ENCODE measurements at places on chromosomes 11 and 22. TPM values are rescaled to one million over a fixed set of nuclear protein-coding genes. Genes with fewer than 3 reads are reported as not detected.

DNA sequence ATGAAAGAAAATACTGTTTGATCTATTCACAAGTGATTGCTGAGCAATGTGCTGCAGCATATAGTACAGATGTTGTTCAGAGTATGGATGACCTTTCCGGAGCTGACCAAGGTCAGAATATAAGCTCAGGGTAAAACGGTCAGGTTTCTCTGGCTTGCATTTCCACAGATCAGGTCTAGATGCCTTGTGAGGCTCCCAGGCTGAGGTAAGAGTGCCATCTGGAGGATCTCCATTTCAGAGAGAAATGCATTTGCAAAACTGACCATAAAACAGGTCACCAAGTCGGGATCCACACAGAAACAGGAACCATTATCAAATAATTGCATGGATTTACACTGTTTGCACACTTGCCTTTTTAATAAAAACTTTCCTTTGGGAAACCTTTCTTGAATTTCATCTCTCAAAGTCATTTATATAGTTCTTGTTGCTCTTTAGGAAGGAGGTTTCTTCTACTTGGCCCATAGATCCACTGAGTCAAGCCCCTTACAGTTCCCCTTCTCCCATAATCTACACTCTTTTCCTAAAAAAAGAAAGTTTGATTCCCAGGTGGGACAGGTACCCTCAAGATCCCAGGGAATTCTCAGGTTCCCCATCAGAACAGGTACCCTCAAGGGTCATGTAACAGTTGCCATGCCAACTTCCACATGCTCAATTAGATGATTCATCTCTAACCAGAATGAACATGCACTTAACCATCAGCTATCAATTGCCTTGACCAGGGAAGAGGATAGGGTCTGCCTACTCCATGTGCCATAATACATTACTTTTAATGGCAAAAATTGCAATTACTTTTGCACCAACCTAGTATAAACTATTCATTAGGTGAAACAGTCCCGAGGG lies 25.0 kb upstream of the TMPRSS5 start:
- peak; percentile 26 for DNase-seq

DNA sequence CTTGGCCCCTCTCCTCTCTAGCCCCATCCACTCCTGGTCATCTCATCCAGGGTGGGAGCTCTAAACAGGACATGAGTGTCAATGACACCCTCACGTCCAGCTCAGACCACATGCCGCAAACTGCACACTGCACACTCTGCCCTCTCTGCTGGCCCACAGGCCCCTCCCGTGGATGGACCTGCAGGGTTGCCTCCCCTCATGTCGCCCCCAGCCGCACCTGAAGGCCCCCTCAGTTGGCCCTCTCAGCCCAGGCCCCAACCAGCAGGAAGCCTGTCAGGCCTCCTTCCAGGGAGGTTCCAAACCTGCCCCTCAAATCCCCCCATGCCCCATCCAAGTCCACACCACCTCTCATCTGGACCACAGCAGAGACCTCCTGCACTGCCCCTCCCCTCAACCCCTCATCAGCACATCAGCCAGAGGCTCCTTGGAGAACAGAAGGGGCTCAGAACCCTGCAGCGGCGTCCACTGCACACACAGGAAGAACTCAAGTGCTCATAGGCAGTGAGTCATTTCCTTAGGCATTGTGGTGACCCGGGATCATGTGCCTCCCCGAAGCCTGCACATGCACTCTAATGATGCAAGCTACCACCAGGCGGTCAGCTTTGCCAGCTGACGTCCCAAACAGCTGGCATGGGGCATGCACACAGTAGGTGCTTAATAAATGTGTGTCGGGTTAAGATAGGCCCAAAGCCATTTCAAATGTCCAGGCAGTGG lies 12.9 kb upstream of the CDKN1C start:
- DNase-seq = peak; percentile 96

DNA sequence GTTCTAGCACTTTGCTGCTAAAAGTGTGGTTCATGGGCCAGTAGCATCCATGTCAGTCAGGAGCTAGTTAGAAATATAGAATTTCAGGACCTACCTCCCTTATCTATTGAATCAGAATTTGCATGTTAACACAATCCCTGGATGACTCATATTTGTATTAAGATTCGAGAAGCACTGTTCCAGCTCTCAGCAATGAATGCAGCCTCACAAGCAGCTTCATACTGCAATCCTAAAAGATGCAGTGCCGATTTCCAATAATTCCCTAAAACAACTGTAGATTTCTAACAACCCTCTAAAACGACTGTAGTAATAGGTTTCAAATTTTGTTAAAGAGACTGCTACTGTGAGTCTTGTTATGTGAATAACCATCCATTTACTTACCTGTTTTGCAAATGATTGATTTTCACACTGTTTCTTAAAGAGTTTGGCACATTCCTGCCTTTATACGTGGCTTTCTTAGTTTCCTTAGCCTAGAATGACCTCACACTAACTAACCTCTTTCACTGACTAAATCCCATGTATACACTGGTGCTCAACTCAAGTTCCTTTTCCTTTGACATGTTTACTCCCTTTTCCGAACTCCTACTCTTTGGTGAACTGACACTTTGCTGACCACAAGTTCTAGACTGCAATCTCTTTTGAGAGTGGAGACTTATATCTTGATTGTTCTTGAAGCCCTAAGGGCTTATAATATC lies 511.8 kb downstream of the METTL15 start:
- DNase-seq = peak; percentile 36

The MUC2 gene
- not detected for total RNA-seq

GRCh38 chr11:22520521-22520920 lies 105.1 kb downstream of the FANCF start:
- DNase-seq = no peak

The PNPLA3 gene
- total RNA-seq = 2.0 TPM

- no peak for DNase-seq
These were observed 5.6 kb downstream of the CLDN5 start for GRCh38 chr22:19518635-19519034.

- DNase-seq = no peak
These were observed 1248.9 kb downstream of the JRKL start for GRCh38 chr11:97638641-97639224.

GRCh38 chr11:38305682-38306081 lies 1707.6 kb upstream of the RAG2 start:
- no peak for DNase-seq

DNA sequence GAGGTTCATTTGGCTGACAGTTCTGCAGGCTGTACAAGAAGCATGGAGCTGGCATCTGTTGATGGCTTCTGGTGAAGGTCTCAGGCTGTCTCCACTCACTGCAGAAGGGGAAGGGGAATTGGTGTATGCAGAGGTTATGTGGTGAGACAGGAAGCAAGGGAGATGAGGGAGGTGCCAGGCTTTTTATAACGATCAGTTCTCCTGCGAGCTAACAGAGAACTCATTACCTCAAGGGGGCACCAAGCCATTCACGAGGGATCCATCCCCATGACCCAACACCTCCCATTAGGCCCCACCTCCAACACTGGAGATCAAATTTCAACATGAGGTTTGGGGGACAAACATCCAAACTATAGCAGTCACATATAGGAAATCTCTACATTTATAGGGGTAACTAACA lies 38.7 kb upstream of the E2F8 start:
- no peak for DNase-seq

GRCh38 chr11:6629892-6630631 lies 10.8 kb upstream of the TPP1 start:
- no peak for DNase-seq

DNA sequence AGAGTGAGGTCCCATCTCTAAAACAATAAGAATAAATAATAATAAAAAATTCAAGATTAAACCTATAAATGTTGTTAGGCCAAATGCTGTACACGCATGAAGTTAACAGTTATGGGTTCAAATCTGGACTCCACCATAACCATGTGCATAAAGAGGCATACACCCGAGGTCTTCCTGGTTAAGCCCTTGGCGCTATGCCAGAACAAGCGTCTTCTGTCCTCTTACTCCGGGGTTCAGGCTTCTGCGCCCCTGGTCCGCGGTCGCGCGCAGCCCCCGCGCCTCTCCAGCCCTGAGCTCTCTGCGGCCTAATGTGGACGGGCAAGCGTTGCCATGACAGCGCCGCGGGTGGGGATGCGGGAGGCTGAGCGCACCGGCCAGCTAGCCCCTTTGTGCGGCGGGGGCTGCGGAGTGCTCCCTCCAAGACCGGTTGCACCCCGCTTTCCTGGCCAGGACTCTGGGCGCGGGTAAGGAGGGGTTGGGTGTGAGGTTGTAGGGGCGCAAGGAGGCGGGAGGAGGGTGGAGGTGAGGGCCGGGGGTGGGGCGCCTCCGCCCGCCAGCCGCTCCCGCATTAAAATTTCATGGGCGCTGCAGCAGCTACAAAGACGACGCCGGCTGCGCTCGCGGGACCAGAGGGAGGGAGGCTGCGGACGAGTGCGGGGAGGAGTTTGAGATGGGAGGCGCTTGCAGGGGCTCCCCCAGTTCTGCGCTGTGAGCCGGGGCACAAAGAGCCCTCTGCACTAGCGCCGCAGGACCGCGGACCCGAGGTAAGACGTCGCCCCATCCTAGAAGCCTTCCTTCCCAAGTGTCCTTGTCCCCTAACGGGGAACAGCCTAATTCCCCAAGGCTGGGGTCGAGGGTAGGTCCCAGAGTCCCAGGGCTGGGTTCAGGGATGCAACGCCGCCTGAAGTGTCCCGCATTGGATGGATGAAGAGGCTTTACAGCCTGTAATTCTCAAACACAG lies at the start of gene MIAT:
MIAT (plus strand) TSS at position 698 of the 961 bp plus-strand sequence.
- DNase-seq = peak; percentile 22
